CD4-positive, alpha-beta T cell treated with Interleukin-10 for 1 hour (primary cell): ENCODE measurements at places on chromosomes 7 and 10.

- DNase-seq, result no peak
Measured at GRCh38 chr7:18927134-18927533, 190.3 kb downstream of the TWIST1 start.

DNA sequence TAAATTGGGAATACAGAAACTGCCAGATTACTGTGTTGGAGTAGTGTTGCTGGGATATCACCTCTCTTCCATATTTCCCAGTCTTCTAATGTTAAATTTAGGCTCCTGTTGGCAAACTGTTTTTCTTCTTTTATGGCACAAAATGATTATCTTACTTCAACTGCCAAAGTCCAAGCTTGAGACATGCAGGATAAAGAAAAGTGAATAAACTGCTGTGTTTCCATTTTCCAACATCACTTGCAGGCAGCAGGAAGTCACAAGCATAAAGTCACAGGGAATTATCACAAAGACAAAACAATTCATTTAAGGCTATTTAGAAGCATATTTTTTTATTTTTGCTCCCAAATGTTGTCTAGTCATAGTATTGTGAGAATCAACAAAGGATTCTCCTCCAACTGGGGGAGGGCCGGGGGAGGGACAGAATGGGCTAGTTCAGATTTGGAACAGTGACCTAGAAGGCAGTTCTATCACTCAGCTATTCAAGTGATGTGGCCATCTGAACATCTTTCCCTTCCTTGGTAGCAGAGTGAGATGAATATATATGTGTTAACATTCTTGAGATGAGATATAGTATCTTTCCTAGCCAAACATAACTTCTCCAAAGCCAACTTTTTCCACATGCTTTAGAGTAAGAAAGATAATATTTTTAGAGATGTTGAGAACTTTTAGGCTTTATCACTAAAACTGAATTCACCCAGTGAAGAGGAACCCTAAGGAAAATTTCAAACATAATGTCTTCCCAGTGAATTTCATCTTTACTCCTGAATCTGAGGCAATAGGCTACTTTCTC, 364.7 kb downstream of the CTNNA3 start:
- no peak for DNase-seq

DNA sequence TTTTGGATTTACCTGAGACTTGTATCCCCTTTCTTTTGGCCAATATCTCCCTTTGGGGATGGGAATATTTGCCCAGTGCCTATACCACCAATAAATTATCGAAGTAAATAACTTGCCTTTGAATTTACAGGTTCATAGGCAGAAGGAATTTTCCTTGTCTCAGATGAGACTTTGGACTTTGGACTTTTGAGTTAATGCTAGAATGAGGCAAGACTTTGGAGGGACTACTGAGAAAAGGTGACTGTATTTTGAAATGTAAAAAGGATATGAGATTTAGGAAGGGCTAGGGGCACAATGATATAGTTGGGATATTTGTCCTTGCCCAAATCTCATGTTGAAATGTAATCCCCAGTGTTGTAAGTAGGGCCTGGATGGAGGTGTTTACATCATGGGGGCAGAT, 384.5 kb upstream of the GHITM start:
- DNase-seq, result no peak

GRCh38 chr10:132229834-132230556, 43.2 kb downstream of the DPYSL4 start:
- peak; percentile 37 for DNase-seq

DNA sequence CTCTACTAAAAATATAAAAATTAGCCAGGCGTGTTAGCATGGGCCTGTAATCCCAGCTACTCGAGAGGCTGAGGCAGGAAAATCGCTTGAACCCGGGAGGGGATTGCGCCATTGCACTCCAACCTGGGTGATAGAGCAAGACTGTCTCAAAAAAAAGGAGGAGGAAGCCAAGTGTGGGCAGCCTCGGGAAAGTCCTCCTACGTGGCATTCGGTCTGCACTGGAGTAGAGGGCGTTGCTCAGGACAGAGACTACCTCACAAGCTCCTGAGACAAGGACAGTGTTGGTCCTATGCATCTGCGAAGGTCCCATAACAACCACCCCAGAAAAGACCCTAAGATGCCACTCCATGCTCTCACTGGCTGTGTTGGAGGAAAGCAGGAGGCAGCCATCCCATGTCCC, 10.0 kb upstream of the SERPINE1 start:
- no peak for DNase-seq

GRCh38 chr7:50564640-50565558, at the start of gene DDC:
TSS of gene DDC (minus strand) at chr7:50565405. CDS start at chr7:50544085, 21,320 bp downstream.
- DNase-seq, result no peak

- DNase-seq, result no peak
Measured at GRCh38 chr10:130202984-130203621, 66.9 kb downstream of the GLRX3 start.

- DNase-seq, result no peak
Measured at GRCh38 chr10:47397256-47397655, 13.2 kb upstream of the ZNF488 start.

DNA sequence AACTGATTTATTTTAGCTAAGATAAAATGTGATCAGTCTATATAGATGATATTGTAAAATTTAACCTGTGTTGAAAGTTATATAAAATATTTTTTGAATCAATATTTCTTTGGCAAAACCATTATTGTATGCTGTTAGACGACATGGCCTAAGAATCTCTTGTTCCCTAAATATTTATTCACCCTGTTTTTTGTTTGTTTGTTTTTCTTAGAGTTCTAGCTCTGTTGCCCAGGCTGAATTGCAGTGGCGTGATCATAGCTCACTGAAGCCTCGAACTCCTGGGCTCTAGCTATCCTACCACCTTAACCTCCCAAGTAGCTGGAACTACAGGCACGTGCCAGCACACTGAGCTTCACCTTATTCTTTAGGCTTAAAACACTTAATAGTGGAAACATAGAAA, 410.7 kb downstream of the ARL4A start:
- no peak for DNase-seq

GRCh38 chr7:149180722-149181449, 14.5 kb upstream of the ZNF282 start:
- no peak for DNase-seq

DNA sequence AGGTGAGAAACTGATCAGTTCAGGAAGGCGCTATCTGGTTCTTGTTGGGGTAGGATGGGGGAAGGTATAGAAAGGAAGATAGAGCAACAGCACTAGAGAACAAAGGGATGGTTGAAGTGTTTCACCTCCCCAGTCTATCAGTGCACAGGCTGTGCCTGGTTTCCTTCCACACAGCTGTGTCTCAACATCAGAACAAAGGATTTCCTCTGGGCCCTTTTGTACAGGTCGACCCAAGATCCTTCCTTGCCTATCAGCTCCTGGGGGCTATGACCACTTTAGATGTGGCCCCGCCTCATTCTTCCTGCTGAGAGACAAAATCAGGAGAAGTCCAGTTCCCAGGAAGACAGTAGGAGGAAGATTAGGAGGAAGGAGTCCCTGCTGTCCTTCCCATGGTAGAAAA, 65.6 kb downstream of the NAMPT start:
- no peak for DNase-seq

DNA sequence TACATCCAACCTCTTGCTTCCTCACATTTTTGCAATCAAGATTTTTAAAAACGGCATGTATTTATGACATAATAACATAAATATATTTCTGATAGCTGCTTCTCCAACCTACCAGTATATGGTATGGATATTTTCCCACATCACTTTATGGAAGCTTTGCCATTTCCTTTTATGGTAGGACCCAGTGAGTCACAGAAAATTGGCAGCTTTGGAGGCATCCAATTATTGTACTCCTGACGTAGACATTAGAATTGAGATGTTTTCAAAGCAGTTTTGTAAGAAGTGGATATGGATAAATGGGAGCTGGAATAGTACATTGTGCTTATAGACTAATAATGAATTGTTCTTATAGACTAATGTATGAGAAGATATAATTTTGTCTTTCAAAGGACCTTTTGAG, 23.8 kb upstream of the BICC1 start:
- no peak for DNase-seq

DNA sequence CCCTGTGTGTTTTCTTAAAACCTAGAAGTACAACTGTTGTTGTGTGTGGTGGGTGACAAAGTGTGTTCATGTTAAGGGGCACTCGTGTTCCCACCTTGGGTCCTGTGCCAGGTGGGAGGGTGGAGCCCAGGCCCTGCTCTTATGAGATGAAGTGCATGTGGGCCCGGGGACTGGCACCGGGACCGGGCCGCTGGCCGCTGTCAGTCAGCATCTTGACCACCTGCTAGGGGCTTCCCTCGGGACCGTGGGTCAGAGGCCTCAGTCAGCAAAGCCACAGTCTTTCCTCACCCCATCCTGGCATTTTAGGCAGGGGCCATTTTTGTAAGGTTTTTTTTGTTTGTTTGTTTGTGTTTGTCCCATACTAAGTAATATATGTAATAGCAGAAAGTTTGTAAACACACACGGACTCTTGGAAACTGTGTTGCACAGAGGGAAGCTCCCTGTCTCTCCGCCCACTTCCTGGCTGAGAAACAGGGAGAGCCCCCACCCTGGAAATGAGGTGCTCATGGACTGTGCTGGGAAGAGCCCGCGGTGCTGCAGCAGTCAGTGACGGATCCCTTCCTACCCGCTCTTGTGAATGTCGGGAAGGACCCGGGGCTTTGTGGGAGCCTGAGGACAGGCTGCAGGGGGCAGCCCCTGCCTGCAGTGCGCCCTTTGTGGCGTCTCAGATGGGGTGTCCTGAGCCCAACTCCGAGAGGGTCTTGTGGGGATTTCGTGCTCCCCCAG, 13.4 kb downstream of the AGAP3 start:
- DNase-seq, result no peak

DNA sequence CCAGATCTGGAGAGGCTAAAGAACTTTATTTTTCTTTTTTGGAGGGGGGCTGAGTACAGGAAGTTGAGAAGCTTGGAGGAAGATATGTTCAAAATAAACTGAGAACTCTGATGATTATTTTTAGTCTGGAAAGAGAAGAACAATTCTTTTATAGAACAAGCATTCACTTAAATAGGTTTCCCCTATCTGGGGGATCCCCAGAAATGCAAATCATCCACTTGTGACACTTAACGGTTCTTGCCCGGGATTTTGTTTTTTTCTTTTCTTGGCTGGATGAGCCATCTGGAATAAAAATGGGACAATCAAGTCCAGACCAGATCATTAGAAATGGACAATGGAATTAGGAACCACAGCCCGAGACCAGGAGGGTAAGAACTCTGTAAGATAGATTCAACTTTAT, 95.9 kb upstream of the EGR2 start:
- no peak for DNase-seq

- DNase-seq, result no peak
Measured at GRCh38 chr10:111830359-111830758, 353.2 kb downstream of the GPAM start.

- peak; percentile 6 for DNase-seq
Measured at GRCh38 chr7:13800694-13801448, 188.6 kb downstream of the ETV1 start.

DNA sequence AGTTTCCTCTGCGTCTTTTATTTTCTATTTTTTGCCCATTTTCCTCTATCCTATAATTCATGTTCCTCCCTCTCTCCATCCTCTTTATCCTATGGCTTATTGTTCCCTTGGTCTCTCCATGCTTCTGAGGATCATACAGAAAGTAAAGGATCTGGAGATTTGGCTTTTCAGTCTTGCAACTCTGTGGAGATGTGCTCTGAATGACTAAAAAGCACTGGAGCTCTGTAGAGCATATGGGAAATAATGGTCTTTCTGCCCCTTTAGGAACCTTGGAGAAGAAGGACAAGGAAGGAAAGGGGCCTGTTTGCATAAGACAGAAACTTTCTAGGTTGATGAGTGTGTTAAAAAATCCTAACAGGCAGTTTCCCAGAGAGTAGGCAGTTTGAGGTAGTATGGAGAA, 120.1 kb downstream of the PHTF2 start:
- DNase-seq, result no peak

DNA sequence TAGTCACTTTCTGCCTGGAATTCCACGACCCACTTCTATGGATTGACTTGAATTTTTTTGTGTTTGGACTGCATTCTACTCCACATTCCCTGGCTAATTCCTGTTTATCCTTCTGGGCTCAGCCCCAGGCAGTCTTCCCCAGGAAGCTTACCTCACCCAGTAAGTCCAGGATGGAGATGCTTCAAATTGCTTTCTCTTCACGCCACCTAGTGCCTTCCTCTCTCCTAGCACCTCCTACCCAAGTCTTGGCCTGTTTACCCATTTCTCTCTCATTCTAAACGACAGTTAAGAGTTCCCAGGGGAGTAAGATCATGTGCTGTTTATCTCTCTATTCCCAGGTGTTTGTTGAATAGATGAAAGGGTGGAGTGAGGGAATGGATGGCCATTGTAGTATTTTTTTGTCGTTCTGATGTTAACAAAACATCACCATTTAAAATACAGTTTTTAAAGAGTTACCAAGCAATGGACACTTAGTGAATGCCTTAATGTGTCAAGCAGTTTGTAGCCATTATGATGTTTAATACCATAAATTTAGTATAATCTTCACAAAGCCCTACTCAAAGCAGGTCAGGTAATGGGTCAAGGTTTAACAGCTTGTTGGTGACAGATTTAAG, 45.5 kb upstream of the TARP start:
- DNase-seq, result peak; percentile 55

- DNase-seq, result no peak
Measured at GRCh38 chr7:108604307-108605077, 34.8 kb downstream of the DNAJB9 start.

- no peak for DNase-seq
Measured at GRCh38 chr7:149295481-149295850, 33.5 kb downstream of the ZNF783 start.

DNA sequence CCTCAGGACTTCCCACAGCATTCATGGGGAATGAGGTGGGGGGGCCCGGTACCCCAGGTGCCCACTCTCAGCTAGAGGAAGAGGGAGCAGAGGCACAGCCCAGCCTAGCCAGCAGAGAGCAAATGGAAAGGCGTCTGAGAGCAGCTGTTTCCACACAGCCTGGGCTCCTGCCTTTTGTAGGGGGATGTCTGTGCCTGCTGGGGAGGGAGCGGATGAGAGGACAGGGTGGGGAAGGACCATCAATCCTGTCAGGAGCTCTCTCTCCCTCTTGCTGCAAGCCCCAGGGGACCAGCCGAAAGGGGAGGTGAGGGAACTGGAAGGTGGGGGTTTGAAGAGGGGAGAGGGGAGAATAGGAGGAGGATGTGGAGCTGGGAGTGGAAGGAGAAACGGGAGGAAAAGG, at the start of gene PKD2L1:
PKD2L1 (minus strand) TSS at position 150 of the 400 bp plus-strand sequence; CDS start at position 25, 125 bp downstream.
- DNase-seq, result no peak

- no peak for DNase-seq
Measured at GRCh38 chr10:124003070-124003419, 90.4 kb downstream of the CHST15 start.

- no peak for DNase-seq
Measured at GRCh38 chr10:11663763-11664555, 52.5 kb upstream of the USP6NL start.

DNA sequence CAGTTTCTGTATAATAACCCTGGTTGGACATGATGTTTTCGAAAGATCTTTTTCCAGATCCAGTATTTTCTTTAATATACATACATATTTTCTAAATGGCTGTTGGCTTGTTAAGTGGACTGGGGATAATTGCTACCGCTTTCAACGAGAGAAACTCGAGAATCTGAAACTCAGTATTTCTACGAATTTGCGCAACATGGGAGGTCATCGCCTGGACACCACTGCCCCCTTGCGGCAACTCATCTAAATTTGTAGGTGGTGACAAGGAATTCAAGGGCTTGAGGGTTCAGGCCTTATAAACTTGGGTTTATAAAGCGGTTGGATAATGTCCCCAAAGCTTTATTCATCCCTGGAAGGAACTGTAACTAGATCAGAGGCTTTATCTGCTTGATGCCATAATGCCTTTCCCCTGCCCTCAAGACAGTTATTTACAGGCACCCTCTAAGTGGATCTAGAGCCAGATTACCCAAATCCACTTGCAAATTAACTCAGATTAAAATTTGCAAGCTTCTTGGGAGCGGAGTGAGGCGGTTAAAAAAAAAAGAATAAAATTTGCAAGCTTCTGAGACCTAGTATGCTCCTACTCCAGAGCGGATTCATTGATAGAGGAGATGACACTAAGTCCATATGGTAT, 21.3 kb upstream of the KCNK18 start:
- peak; percentile 73 for DNase-seq
